ENCODE measurements at places on chromosomes 7 and 10.
A peak's percentile ranks its signal among the peaks of the same experiment; 100 is the strongest.

DNA sequence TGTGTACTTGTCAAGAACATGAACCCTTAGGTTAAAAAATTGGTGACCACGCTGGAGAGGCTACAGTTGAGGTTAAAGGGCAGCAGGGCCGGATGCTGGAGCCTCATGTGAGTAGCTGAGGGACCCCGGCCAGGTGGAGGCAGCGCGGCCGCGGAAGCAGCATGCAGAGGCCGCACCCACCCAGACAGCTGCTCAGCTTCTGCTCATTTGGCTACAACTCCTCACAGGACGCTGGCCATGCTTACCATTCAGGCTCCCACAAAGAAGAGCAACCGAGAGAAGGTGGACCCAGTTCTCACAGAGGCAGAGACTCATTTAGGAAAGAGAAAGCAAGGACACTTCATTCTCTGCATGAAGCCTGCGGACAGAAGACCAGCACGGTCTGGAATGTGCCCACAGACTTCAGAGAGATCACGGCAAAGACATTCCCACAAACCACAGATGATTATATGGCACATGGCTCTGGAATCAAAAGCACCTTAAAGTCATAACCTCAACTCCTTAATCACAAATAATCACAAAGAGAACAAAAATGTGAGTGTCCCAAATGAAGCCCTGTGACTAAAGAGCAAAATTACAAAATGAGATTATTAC lies 94.4 kb downstream of the VOPP1 start:
- DNase-seq: no peak

- DNase-seq: no peak
These were observed 85.2 kb downstream of the HGF start for GRCh38 chr7:81684514-81685269.

DNA sequence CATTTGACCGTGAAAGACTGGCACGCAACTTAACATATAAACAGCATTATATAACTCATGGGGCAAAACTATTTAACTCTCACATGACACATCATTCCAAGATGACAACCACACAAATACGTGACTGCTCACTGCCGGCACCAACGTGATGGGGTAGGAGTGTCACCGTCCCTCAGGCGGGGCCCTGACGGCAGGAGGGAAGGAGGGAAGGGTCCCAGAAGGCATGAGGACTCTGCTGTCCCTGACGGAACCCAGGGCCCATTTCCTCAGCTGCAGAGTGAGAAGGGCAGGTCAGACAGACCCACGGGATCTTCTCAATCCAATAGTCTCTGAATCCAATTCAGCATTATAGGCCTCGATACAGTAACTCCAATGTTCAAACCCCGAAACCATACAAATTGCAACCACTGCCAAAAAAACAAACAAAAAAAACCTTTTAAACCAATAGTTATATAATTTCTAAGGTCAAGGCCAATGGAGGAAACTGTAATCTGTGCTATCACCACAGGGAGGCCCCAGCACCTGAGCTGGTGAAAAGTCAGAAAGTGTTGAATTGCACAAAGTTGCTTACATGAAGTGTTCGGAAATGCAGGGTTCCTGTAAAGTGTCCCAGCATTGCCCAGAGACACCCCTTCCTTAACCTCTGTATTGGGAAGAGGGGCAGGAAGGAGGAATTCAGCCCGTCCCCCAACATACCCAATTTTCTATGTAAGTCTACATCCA lies 137.4 kb downstream of the TNS3 start:
- no peak for DNase-seq

DNA sequence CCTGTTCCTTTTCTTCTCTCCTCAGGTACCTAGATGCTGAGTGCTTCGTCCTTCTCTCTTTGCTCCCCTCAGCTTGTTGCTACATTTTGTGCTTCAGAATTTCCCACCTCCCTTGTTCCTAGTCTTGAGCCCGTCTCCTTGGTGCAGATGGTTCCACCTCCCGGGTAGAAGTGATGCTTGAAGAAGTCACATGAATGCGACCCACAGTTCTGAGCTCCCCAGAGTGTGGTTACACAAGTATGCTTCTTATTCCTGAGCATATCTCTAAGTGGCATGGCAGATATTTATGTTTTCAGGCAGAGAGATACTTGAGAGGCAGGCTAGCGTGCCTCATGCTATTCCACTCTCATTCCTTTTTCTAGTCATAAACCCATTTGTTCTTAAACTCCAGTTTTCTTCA lies 34.0 kb downstream of the INPP5F start:
- no peak for DNase-seq

GRCh38 chr7:128453836-128454804 lies 1.6 kb upstream of the HILPDA start:
- peak; percentile 17 for DNase-seq

DNA sequence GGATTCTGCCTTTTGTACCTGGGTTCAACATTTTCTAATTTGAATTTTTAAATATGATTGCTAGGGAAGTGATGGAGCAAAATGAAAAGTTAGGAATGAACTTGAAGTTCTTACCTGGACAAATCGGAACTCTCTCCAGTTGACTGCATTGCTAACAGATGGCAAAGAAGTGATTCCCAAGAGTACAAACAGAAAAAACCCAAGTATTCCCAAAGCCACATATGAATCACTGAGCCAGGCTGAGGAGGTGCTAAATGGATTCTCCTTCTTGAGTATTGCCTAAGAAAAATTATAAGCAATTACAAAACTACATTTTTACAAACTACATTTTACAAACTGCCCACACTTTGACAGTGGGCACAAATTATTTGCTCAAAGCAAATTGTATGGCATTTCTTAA lies 25.9 kb downstream of the STEAP4 start:
- DNase-seq: no peak

GRCh38 chr10:98135222-98135899 lies 904 bp downstream of the R3HCC1L start:
- DNase-seq: no peak

DNA sequence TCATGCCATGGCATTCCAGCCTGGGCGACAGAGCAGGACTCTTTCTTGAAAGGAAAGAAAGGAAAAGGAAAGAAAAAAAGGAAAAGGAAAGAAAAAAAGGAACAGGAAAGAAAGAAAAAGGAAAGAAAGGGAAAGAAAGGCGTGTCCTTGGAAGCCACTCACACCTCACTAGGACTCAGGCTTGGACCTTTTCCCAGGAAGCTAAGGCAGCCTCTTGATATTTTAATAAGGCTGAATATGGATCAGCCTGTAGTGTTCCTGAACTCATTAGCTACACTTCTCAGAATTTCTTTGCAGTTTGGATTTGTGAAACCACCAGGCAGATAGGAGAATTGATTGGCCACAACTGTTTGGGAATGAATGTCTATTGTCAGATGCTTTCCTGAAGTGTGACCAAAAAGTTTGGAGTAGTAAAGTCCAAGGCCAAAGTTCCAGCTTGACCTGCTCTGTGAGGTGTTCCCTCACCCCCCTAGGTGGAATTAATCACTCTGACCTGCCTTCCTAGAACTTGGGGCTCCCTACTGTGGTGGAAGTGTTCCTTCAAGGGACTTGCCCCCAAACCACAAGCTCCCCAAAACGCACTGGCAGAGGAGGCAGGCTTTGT lies 7.1 kb upstream of the MALSU1 start:
- DNase-seq: no peak

GRCh38 chr10:104734433-104734832 lies 93.3 kb downstream of the SORCS3 start:
- DNase-seq: no peak

DNA sequence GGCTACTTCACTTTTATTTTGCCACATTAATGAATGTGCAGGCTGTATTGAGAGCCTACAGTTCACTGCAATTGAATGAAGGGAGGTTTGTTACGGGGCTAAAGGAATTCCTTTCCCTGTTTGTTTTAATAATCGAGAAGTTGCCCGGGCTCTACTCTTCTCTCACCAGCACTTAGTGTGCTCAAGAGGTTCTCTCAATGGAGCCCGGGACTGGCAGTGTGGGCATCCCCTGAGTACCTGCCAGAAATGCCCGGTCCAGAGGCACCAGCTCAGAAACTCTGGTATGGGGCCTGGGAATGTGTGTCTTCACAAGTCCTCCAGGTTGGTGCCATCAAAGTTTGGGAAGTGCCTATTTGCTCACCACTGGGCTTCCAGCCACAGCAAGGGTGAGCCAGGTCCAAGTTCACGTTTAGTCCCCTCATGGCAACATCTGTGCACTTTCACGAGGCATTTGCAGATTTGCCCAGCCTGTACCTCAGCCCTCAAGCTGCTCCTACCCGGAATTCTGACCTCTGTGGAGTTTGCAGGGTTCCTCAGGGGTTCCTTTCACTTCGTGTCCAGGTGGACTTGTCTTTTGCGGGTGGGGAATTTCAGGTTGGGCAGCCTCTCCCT lies 622.4 kb downstream of the SDK1 start:
- no peak for DNase-seq

- no peak for DNase-seq
These were observed 46.8 kb downstream of the ATOH7 start for GRCh38 chr10:68185085-68185484.

DNA sequence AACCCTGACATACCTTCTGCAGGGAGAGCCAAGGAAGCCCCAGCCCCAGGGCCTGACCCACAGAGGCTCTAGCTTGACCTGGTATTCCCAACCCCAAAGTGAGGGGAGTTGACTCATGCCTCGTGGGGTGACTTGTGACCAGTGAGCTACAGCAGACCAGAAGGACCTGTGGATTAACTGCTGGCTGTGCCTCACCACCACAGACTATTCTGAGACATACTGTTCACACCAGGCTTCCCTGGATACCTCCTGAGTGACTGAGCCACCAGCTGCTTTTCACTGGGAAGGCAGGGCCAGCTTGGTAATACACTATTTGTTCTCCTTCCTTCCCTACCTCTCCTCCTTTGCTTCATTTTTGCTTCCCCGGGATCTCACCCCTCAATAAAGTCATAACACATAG lies 7.3 kb downstream of the PLXNA4 start:
- no peak for DNase-seq

- DNase-seq: no peak
These were observed 71.7 kb downstream of the HYCC1 start for GRCh38 chr7:22942191-22942590.

DNA sequence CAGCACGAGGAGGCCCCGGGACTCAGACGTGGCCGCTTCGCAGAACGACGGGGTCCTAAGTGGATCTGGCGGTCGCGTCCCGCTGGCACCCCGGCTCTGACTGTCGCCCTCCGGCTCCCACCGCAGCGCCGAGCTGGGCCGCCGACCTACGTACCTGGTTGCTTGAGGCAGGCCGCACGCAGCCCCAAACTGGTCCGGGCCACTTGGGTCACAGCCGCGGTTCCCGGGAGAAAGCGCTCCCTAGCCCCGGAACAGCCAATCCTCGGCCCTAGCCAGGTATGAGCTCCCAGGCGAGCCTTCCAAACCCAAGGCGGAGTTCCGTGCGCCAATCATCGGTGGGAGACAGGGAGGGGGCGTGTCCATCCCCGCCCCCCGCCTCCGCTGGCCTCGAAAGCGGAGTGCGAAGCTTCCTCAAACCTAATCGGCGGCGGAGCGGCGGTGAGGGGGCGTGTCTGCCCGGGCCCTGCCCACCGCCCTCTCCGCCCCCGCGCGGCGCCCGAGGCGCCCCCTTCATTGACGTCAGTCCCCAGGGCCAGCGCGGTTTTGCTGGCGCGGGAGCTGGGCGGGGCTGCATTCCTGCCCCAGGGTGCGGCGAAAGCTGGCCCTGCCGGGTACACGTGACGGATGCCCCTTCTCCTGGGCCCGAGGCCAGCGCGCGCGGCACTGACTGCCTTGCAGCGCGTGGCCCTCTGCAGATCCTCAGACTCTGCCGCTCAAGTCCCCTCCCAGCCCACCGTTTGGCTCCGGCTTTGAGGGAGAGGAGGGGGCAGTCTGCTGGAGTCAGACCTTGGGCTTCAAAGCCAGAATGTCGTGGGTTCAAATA lies at the start of gene AVPI1:
Gene AVPI1 (minus strand): TSS at position 280 of the 823 bp plus-strand sequence. CDS start 7,336 bp downstream, outside the sequence.
- peak; percentile 97 for DNase-seq

GRCh38 chr7:136102881-136103280 lies 125.7 kb upstream of the MTPN start:
- DNase-seq: no peak

GRCh38 chr7:24574386-24574785 lies 1.1 kb downstream of the PALS2 start:
- no peak for DNase-seq

- DNase-seq: peak; percentile 55
These were observed at the start of gene GTF2I for GRCh38 chr7:74657692-74658177. TSS of gene GTF2I (plus strand) at chr7:74657718. CDS start at chr7:74689129, 31,411 bp downstream.

GRCh38 chr10:117860135-117860534 lies 186.6 kb downstream of the RAB11FIP2 start:
- no peak for DNase-seq

- no peak for DNase-seq
These were observed 28.7 kb downstream of the CHST15 start for GRCh38 chr10:124064676-124065075.

DNA sequence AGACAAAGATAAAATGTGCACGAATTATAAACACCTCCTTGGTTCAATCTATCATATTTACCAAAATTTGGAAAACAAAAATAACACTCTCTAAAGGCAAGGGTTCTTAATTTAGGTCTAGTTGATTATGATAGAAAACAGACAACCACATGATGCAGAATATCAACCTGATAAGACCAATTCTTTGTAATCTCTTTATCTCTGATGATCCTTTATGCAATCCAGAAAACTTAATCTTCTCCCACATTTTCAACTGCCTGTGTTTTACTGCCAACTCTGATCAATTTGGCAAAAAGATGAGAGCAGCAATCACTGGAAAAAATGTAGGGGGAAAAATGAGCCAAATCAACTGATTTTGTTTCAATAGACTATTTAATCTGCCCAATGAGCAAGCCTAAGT lies 148.5 kb downstream of the LRRN3 start:
- DNase-seq: no peak

- no peak for DNase-seq
These were observed 5.9 kb upstream of the ANKRD7 start for GRCh38 chr7:118218413-118219156.

DNA sequence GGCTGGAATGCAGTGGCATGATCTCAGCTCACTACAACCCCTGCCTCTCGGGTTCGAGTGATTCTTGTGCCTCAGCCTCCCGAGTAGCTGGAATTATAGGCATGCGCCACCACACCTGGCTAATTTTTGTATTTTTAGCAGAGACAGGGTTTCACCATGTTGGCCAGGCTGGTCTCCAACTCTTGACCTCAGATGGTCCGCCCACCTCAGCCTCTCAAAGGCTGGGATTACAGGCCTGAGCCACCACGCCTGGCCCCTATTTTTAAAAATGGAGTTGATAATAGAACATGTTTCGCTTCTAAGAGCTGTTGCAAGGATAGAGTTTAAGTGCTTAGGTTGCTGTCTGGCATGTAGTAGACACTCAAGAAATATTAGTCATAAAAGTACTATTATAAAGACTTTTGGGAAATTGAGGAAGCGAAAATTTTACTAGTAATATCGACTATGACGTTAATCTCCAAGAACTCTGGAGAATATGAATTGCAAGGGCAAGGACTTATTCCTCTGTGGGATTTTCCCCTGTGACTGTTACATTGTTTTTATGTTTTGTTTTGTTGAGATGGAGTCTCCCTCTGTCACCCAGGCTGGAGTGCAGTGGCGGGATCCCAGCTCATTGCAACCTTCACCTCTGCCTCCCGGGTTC lies 7.9 kb downstream of the GTF2I start:
- DNase-seq: no peak

DNA sequence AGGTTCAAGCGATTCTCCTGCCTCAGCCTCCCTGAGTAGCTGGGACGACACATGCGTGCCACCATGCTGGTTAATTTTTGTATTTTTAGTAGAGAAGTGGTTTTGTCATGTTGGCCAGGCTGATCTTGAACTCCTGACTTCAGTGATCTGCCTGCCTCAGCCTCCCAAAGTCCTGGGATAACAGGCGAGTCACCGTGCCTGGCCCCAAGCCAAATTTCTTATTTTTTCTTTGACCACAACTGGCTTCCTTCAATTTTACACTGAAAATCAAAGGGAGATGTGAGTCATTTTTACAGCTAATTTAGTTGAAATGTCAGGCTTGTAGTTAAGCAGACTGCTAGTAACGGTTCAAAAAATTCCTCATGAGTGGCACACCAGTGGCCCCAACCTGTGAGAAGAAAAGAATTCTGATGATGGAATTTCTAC lies 7.8 kb downstream of the RNF216 start:
- DNase-seq: no peak

Data from progenitor cell of endocrine pancreas (in vitro differentiated cells).